Calu3 (cell line): ENCODE measurements at places on chromosomes 11 and 22. TPM values are rescaled to one million over a fixed set of nuclear protein-coding genes. Genes with fewer than 3 reads are reported as not detected.

- H3K36me3 ChIP-seq = no peaks in the 10 kb centered on the region
- H3K27ac ChIP-seq = no peak overlapping the region
- no peaks in the 10 kb centered on the region for H3K27me3 ChIP-seq
- H3K4me1 ChIP-seq = no peaks in the 10 kb centered on the region
These were observed 297.1 kb downstream of the DYNC2H1 start for GRCh38 chr11:103406357-103406756.

DNA sequence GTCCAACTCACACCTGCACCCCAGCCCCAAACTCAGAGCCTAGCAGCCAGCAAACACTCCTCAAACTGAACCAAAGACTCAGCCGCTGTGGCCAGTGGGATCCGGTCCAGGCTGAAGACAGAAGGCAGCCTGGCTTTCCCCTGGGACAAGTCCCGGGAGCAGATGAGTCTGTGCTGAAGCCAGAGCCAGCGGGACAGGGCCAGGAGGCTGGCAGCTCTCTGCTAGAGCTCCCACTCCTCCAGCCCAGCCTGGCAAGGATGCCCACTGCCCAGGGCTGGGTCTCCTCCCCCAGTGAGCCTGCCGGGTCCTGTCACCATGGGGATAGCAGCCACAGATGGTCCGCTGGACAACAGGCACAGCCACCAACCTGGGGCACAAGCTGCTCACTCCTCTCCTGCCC, 42.9 kb upstream of the PRR5 start:
- no peaks in the 10 kb centered on the region for H3K36me3 ChIP-seq
- DNase-seq = no peak
- no peaks in the 10 kb centered on the region for H3K4me1 ChIP-seq
- no peak overlapping the region for H3K27ac ChIP-seq

GRCh38 chr11:31060880-31061279, 308.7 kb downstream of the DCDC1 start:
- H3K4me1 ChIP-seq = no peaks in the 10 kb centered on the region
- DNase-seq = no peak
- H3K27me3 ChIP-seq = no peaks in the 10 kb centered on the region
- no peaks in the 10 kb centered on the region for H3K36me3 ChIP-seq
- H3K4me3 ChIP-seq = no peak overlapping the region

Gene OR52N4
- total RNA-seq = not detected in 2 replicates

GRCh38 chr11:79546351-79546750, 105.5 kb upstream of the TENM4 start:
- no peak overlapping the region for H3K27ac ChIP-seq
- no peaks in the 10 kb centered on the region for H3K27me3 ChIP-seq
- no peaks in the 10 kb centered on the region for H3K4me1 ChIP-seq
- DNase-seq = no peak
- no peak overlapping the region for H3K4me3 ChIP-seq

GRCh38 chr11:27926981-27927481, 180.9 kb downstream of the KIF18A start:
- H3K27ac ChIP-seq = no peak overlapping the region
- no peak for DNase-seq
- no peaks in the 10 kb centered on the region for H3K36me3 ChIP-seq
- no peaks in the 10 kb centered on the region for H3K4me1 ChIP-seq
- H3K27me3 ChIP-seq = no peaks in the 10 kb centered on the region
- H3K4me3 ChIP-seq = no peak overlapping the region

- no peak overlapping the region for H3K27ac ChIP-seq
- H3K27me3 ChIP-seq = peaks cover 32% of the 10 kb centered on the region
- DNase-seq = no peak
- H3K36me3 ChIP-seq = no peaks in the 10 kb centered on the region
These were observed 27.0 kb downstream of the GDPD5 start for GRCh38 chr11:75498556-75499255.

Gene SLC15A3
- 6.8 and 12.4 TPM in 2 replicates for total RNA-seq

- no peaks in the 10 kb centered on the region for H3K27me3 ChIP-seq
- H3K4me1 ChIP-seq = peaks cover 11% of the 10 kb centered on the region
- DNase-seq = no peak
- no peak overlapping the region for H3K4me3 ChIP-seq
These were observed 11.3 kb downstream of the POLDIP3 start for GRCh38 chr22:42603427-42603826.

Gene NNMT
- total RNA-seq = 52.7 and 116 TPM in 2 replicates

GRCh38 chr11:71298016-71298550, 45.7 kb upstream of the SHANK2 start:
- no peak overlapping the region for H3K4me3 ChIP-seq
- no peak for DNase-seq
- H3K4me1 ChIP-seq = peaks cover 50% of the 10 kb centered on the region
- no peaks in the 10 kb centered on the region for H3K27me3 ChIP-seq
- peaks cover 12% of the 10 kb centered on the region for H3K36me3 ChIP-seq
- H3K27ac ChIP-seq = peak overlapping the region; percentile 42

DNA sequence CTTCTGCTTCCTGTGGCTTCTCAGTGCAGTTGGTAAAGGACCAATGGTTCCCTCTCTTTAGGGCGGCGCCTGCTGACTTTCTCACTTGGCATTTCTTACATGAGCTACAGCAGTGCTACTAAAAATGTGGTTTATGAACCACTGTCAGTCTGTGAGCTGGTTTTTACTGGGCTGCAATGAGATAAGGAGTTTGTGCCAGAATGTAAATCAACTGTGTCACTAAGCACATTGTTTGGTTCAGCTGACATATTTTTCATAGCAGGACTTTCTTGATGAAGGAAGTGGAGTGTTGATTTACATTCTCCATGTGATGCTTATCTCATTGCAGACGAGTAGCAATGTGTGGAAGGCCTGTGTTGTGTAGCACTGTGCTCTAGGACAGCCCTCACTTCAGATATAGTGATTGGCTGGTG, 463.3 kb downstream of the SOX6 start:
- no peaks in the 10 kb centered on the region for H3K27me3 ChIP-seq
- peaks cover 11% of the 10 kb centered on the region for H3K4me1 ChIP-seq

Gene CAPN1
- total RNA-seq = 288 and 314 TPM in 2 replicates

DNA sequence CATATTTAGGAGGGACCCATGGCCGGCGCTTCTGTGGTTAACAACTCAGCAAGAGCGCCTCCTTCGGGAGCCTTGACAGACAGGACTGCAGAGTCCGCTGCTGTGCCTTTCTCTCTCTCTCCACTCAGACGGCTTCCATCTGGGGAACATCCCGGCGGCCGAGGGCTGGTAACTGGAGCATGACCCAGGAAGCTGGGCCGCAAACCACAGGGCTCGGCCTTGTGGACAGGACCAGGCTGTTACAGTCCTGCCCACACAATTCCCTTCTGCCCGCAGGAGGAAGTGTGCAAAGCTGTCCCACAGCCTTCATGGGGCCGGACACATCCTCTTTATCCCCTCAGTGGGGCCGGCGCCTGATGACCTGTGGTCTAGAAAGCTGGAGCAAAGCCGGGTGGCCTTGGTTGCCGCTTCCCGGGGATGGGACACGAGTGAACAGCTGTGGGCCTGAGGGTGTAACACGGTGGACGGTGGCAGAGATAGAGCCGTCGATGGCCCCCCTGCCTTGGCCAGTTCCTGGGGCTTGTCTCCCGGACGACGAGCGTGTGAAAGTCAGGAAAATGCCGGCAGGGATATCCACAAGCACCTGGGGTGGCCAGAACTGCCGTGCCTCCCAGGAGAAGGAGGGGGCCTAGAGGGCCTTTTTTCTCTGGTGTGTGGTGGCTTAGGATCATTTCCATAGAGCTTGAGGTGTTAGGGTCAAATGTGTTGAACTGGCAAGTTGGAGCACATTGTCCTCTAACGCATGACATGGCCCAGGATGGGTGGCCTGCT, 50.1 kb downstream of the FBLN1 start:
- H3K27ac ChIP-seq = peak overlapping the region; percentile 41
- no peak for DNase-seq
- H3K4me3 ChIP-seq = no peak overlapping the region
- H3K27me3 ChIP-seq = no peaks in the 10 kb centered on the region
- H3K4me1 ChIP-seq = peaks cover 27% of the 10 kb centered on the region
- peaks cover 5% of the 10 kb centered on the region for H3K36me3 ChIP-seq
